ENCODE measurements at places on chromosomes 12 and 14.
A peak's percentile ranks its signal among the peaks of the same experiment; 100 is the strongest.

DNA sequence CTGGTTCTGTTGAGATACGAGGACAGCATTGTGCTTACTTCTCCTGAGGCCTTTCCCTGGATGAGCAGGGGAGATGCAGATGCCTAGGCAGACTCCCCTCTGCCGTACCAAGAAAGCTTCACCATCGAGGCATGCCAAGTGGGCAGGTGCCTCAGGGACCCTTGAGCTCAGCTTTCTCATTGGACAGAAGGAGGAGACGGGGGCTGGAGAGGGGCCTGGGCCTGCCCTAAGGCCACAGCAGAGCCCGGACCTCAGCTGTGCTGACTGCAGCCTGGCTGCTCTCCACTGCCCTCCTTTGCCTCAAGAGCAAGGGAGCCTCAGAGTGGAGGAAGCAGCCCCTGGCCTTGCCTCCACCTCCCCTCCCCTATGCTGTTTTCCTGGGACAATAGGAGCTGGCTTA is 23.4 kb downstream of the SERPINA1 start:
- DNase-seq = no peak

- no peak for DNase-seq
Measured at GRCh38 chr14:94470311-94470710, 5.7 kb downstream of the SERPINA9 start.

GRCh38 chr14:72559669-72560255 is 334.1 kb downstream of the DPF3 start:
- DNase-seq = no peak

DNA sequence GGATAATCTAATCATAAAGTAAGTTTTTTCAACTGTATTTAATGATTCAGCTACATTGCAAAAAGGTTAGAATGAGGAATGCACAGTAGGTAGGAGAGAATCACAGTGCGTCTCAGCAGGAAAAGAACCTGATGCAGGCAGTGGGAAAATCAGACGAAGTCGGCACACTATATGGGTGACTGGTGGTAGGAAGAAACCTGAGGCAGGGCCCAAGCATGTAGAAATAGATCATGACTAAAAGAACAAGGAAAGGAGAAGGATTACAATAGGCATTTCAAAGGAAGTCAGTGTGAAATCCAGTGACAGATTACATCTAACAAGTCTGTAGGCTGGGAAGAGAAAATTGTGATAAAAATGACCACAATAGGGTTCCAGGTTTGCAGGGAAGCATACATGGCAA is 267.0 kb downstream of the MED13L start:
- no peak for DNase-seq

GRCh38 chr14:44099743-44100488 is 407.2 kb downstream of the FSCB start:
- no peak for DNase-seq

DNA sequence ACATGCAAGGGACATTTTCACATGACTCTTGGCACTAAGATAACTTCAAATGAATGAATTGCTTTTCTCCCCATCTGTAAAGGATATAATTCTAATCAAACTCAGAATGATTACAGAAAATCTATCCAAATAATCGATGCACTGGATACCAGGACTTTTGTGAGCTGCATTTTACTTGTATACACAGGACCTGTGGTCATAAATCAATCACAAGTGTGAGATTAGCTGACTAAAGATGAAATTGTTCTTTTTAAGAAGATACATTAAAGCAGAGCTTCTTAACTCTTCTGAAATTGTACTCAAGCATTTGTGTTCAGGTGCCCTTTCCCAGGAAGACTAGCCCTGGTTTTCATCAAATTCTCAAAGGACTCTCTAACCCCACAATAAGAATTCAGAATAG is 66.3 kb downstream of the ESR2 start:
- no peak for DNase-seq

DNA sequence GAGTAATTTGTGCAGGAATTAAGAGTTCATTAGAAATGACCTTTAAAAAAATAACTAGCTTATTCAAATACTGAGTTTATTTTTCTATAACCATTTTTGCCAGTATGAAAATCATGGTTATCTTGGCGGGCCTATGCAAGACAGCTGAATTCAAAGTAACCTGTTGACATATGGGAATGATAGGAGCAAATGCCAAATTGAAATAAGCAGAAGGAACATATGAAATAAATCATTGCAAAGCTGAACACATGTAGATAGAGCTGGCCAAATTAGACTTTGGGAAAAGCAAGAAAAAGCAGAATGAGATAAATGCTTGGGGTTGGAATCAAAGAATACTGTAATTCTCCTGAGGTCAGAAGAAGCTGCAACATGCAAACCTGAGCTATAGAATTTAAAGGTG is 372.5 kb downstream of the ADAMTS20 start:
- no peak for DNase-seq

DNA sequence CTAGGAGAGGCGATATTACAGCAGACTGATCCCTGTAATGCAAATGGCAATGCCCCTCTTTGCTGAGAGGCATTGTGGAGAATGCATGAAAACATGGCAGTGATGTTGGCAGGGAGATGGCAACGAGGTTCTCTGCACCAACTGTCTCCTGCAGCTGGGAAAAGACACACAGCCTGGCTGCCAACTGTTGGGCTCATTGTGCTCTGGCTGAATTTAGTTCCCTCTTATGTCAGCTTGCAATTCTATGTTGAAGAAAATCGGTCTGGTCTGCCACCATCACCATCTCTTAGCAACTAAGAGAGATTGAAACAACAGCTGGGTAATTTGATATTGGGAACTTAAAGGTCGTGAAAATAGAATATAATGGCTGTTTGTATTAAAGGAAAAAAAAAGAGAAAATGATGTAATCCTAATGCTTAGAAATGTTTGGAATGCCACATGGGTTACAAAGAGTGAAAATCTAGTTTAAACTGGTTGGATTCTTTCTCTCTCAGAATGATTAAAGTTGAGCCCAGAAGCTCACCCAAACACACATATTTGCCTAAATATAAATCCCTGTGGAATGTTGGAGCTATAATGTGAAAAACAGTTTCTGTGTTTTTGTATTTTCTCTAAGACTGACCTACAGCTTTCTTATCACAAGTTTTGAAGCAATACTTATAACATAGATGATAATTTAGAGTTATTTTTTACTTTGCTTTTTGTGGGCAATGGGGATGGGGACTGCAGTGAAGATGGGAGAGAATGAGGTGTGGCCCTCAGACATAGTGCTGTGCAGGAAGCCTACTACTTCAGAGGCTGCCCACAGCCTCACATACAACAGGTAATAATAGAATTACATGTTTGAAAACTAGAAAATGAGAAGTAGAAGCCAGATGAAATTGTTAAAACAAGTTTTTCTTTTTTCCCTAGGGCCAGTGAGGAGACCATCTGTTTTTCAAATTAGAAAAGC is 143.7 kb downstream of the AKAP6 start:
- no peak for DNase-seq

- DNase-seq = no peak
Measured at GRCh38 chr12:79426121-79426520, 264.6 kb downstream of the PAWR start.

GRCh38 chr12:67927815-67928214 is 61.4 kb upstream of the IFNG-AS1 start:
- DNase-seq = no peak

DNA sequence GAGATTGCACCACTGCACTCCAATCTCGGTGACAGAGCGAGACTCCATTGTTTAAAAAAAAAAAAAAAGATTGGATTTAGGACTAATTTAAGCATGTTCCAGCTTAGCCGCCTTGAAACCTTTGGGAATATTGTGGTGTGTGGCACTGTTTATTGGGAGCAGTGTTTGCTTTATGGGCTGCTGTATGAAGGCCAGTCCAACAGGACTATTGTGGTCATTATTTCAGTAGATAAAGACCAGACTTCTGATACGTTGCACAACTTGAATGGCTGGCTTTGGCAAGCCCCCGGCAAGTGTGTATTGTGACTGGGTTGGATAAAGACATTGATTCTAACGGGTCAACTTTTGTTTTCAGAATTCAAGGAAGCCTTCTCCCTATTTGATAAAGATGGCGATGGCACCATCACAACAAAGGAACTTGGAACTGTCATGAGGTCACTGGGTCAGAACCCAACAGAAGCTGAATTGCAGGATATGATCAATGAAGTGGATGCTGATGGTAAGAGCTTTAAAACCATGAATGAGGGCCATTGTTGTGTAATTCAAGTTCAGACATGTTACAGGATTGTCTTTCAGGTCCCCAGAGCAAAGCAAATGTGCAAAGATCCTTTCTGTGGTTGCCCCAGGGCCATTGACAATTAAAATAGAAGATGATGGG is 4.2 kb downstream of the CALM1 start:
- DNase-seq = no peak

GRCh38 chr12:111181143-111181726 is 187.7 kb downstream of the PHETA1 start:
- peak; percentile 3 for DNase-seq

GRCh38 chr14:51478175-51478621 is 173.5 kb upstream of the FRMD6 start:
- no peak for DNase-seq

DNA sequence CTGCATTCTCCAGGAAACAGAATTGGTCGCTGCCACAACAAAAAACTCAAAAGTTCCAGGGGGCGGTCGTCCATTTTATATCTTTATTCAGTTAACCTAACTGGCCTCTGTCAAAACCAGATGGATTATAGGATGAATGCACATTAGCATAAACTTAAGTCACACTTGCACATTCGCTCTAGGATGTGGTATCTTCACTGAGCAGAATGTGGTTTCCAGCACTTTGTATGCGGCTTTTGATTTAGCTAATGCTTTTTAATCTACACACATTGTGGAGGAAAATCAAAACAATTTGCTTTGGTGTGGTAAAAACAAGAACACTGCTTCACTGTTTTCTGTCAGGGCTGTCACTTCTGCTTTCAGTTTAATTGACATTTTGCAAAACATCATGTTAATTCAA is 4.5 kb downstream of the TAS2R50 start:
- no peak for DNase-seq

- DNase-seq = no peak
Measured at GRCh38 chr14:38409071-38409705, 153.3 kb upstream of the CLEC14A start.

- no peak for DNase-seq
Measured at GRCh38 chr14:102182936-102183619, 43.4 kb downstream of the WDR20 start.

Measured in activated naive CD4-positive, alpha-beta T cell (primary cell).